NCI-H524 (cell line): ENCODE measurements at places on chromosomes 1 and 21.

- peak; percentile 65 for DNase-seq
Measured at GRCh38 chr1:203628201-203629015, 1.8 kb downstream of the ATP2B4 start.

DNA sequence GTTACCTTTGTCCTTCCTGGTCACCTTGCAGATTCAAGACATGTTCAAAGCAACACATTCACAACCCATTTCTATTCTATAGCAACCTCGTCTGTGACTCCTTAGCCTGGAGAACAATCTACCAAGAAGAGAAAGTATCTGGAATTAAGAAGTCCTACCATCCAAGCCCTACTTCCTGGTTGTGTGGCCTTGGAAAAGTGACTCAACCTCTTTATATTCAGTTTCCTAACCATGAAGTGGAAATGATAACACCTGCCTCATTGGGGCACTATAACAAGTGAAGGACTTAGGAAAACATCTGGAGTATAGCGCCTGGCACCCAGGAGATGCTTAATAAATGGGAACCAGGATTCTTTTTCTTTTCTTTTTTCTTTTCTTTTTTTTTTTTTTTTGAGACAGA, 36.5 kb upstream of the SRRM1 start:
- DNase-seq: no peak

DNA sequence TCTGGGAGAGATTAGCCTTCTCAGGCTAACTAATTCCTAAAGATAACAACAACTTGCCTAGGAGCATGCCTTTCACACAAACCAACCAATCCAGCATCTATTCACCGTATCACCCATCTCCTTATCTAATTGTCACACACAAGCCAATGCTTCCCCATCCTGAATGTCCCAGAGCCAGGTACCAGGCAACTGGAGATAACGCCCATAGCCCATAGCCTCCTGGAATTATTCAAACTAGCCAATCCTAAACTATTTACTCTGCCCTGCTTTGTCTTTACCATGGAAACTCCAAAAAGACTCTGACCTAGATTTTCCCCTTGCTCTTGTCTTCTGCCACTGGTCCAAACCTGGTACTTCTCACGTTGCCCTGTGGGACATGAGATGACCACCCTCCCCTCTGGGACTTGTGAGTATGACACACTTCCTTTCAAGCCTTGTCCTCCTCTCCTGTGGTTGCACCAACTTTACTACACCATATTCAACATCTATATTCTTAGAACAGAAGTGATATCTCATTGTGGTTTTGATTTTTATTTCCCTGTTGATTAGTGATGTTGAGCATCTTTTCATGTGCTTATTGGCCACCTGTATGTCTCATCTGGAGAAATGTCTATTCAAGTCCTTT, 8.8 kb upstream of the ATG4C start:
- no peak for DNase-seq

GRCh38 chr1:43313771-43314170, 13.0 kb downstream of the TIE1 start:
- no peak for DNase-seq

- DNase-seq: peak; percentile 51
Measured at GRCh38 chr1:40315239-40315794, 1.8 kb downstream of the COL9A2 start.

DNA sequence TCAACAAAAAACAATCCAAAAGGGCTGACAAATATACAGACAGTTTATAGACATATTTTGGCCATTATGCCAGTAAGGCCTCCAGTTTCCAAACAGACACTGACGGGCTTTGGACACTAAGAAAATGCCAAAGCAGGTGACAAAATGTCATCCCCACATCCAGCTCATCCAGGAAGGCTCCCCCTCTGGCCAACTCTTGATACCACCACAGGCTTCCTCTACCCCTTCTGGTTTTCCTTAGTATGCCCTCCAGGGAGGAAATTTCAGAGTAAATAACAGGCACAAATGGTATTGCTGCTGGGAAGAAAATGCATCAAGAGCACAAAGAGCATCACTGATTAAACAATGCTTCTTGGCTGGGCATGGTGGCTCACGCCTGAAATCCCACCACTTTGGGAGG, 225.3 kb downstream of the VAV3 start:
- no peak for DNase-seq

- DNase-seq: no peak
Measured at GRCh38 chr21:44273046-44273445, 11.3 kb upstream of the DNMT3L start.

- no peak for DNase-seq
Measured at GRCh38 chr1:230307213-230307612, 118.9 kb downstream of the PGBD5 start.

- no peak for DNase-seq
Measured at GRCh38 chr1:203630697-203631096, 4.1 kb downstream of the ATP2B4 start.

GRCh38 chr21:21385404-21385803, 387.2 kb downstream of the NCAM2 start:
- no peak for DNase-seq

DNA sequence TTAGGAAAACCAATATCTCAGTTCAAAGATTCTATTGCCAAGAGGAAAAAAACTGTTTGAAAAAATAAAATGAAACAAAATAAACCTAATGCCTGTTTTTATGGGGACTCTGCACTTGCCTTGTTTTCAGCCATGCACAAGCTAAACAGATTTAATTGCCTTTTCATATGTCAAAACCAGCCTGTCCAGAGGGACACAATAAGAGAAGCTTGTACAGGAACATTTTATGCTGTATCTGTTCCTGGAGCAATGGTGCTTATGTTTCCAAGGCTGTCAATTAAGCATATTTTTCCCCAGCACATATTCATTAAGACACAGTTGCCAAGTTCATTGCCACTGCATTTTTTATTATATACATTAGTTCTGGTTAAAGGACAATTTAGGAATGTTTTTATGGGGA, 470.9 kb downstream of the LRRIQ3 start:
- no peak for DNase-seq

- peak; percentile 17 for DNase-seq
Measured at GRCh38 chr1:57017717-57018116, 51.9 kb upstream of the C8B start.

- peak; percentile 23 for DNase-seq
Measured at GRCh38 chr1:93013145-93014065, 52.1 kb upstream of the DIPK1A start.

DNA sequence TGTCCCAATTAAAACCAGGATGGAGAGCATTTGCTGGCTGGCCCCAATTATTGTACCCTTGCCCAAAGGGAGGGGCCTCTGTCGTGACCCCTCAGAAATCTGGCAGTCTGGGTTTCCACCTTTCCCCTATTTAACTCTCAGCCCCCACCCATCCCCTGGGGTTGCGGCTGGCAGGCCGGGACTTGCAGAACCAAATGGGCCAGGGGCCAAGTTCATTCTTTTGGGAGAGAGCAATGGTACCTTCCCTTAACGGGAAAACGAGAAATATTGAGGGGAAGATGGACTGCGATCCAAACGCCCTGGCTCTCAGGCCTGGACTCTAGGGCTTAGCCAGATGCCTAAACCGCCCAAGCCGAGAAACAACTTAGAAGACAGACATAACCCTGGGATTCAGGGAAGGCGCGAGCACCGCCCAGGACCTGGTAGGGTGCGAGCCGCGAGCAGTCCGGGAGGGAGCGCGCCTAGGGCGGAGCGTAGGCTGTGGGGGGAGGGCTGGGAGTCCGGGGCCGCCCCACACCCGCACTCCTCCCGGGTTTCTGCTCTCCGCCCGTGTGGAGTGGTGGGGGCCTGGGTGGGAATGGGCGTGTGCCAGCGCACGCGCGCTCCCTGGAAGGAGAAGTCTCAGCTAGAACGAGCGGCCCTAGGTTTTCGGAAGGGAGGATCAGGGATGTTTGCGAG, at the start of gene SLC27A3:
Gene SLC27A3 (plus strand): TSS at position 628 of the 678 bp plus-strand sequence. CDS start 91 bp downstream, outside the sequence.
- peak; percentile 57 for DNase-seq

GRCh38 chr1:155068599-155068998, 5.1 kb downstream of the EFNA4 start:
- DNase-seq: no peak

GRCh38 chr1:67214420-67215174, 48.3 kb downstream of the IL23R start:
- peak; percentile 14 for DNase-seq

- no peak for DNase-seq
Measured at GRCh38 chr1:16628361-16629111, 15.2 kb upstream of the NBPF1 start.

DNA sequence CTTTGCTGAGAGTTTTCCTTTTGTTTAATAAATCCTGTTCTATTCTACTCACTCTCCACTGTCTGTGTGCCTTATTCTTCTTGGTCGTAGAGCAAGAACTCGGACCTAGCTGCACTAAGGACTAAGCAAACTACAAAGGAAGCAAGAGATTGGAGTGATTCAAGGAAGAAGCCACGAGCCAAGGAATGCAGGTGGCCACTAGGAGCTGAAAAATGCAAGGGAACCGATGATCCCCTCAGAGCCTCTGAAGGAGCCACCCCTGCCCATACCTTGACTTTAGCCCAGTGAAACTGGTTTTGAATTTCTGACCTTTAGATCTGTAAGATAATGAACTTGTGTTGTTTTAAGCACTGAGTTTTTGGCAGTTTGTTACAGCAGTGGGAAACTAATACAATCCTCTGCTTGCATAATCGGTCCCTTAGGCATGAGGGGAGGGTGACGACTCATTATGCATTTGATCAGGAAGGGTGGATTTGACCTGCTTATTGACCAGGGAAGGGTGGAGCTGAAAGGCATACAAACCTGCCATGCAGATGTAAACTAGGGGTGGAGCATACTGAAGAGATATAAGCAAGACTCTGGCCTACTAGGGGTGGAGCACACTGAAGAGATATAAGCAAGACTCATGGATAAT, 6.2 kb upstream of the CA6 start:
- no peak for DNase-seq

DNA sequence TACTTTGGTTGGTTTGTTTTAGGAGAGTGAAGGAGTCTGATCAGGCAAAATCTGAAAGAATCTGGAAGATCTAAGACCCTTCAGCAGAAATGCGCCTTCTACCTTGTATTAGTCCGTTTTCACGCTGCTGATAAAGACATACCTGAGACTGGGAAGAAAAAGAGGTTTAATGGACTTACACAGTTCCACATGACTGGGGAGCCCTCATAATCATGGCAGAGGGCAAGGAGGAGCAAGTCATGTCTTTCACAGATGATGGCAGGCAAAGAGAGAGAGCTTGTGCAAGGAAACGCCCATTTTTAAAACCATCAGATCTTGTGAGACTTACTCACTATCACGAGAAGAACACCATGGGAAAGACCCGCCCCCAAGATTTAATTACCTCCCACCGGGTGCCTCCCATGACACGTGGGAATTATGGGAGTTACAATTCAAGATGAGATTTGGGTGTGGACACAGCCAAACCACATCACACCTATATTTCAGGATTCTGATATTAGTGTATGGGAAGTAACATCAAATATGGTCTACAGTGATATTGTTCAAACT, 99.3 kb downstream of the GLUL start:
- no peak for DNase-seq
